HT-29 (cell line): ENCODE measurements at places on chromosomes 6 and 20. TPM values are rescaled to one million over a fixed set of nuclear protein-coding genes. Genes with fewer than 3 reads are reported as not detected.

The BAG2 gene
- total RNA-seq = 6.5 and 8.5 TPM in 2 replicates

The SAMD5 gene
- total RNA-seq = 0.97 and 1.1 TPM in 2 replicates

The PLEKHG1 gene
- 4.4 and 7.2 TPM in 2 replicates for total RNA-seq

The HLA-DQA2 gene
- not detected in 2 replicates for total RNA-seq

The MUC21 gene
- total RNA-seq = not detected in 2 replicates

The TMEM217 gene
- total RNA-seq = 1.4 and 1.8 TPM in 2 replicates

The OPRL1 gene
- 1.2 and 1.5 TPM in 2 replicates for total RNA-seq

The BPIFB4 gene
- total RNA-seq = not detected in 2 replicates

The RIPOR2 gene
- total RNA-seq = 0.20 and 0.29 TPM in 2 replicates

The E2F1 gene
- total RNA-seq = 86.2 and 98.9 TPM in 2 replicates

The DEFB116 gene
- total RNA-seq = not detected in 2 replicates

The PHACTR1 gene
- total RNA-seq = not detected in 2 replicates

The NKAPL gene
- total RNA-seq = not detected in 2 replicates

The OCSTAMP gene
- not detected in 2 replicates for total RNA-seq

The CCM2L gene
- 0.13 TPM in 1 of 2 replicates, not detected in the other for total RNA-seq

The RAB32 gene
- total RNA-seq = 5.7 and 5.8 TPM in 2 replicates

The CCHCR1 gene
- 30.8 and 38.0 TPM in 2 replicates for total RNA-seq

The MSH5 gene
- 19.6 and 20.9 TPM in 2 replicates for total RNA-seq

The MAFB gene
- 0.53 and 0.76 TPM in 2 replicates for total RNA-seq

The OSTM1 gene
- 18.2 and 21.2 TPM in 2 replicates for total RNA-seq

The ABHD16B gene
- total RNA-seq = not detected in 2 replicates

The TBXT gene
- not detected in 2 replicates for total RNA-seq

The TAF11 gene
- 17.6 and 22.2 TPM in 2 replicates for total RNA-seq

The MATN4 gene
- total RNA-seq = 0.13 and 0.46 TPM in 2 replicates

The TRIM40 gene
- not detected in 2 replicates for total RNA-seq

The TP53TG5 gene
- total RNA-seq = 0.23 and 1.6 TPM in 2 replicates

The BPIFA1 gene
- not detected in 2 replicates for total RNA-seq

The HFE gene
- 7.3 and 8.7 TPM in 2 replicates for total RNA-seq

The COL11A2 gene
- total RNA-seq = 0.31 and 0.47 TPM in 2 replicates

The PRSS16 gene
- 3.9 and 6.0 TPM in 2 replicates for total RNA-seq

The AIF1 gene
- not detected in 2 replicates for total RNA-seq

The RGS17 gene
- 1.3 and 2.0 TPM in 2 replicates for total RNA-seq

The PSORS1C1 gene
- total RNA-seq = 1.1 and 1.2 TPM in 2 replicates

The STX11 gene
- not detected in 2 replicates for total RNA-seq

The ABRACL gene
- 25.0 and 25.4 TPM in 2 replicates for total RNA-seq

The HLA-DMB gene
- total RNA-seq = 2.1 and 3.3 TPM in 2 replicates

The GSTA1 gene
- total RNA-seq = not detected in 2 replicates

The LAMA4 gene
- not detected in 2 replicates for total RNA-seq

The HCRTR2 gene
- not detected in 2 replicates for total RNA-seq

The ALDH5A1 gene
- 2.3 and 3.8 TPM in 2 replicates for total RNA-seq

The ANKRD6 gene
- total RNA-seq = not detected in 2 replicates

The KCNQ5 gene
- not detected in 2 replicates for total RNA-seq

The SEMG1 gene
- total RNA-seq = not detected in 2 replicates

The GPR6 gene
- total RNA-seq = not detected in 2 replicates

The BMP7 gene
- not detected in 2 replicates for total RNA-seq

The LPA gene
- total RNA-seq = not detected in 2 replicates

The FOXO3 gene
- total RNA-seq = 22.1 and 22.3 TPM in 2 replicates

The FOXS1 gene
- not detected in 2 replicates for total RNA-seq

The MOXD1 gene
- total RNA-seq = not detected in 2 replicates

The SAMD10 gene
- total RNA-seq = 47.2 and 51.9 TPM in 2 replicates

The SAPCD1 gene
- total RNA-seq = 6.3 and 11.6 TPM in 2 replicates

The FRMD1 gene
- total RNA-seq = not detected in 2 replicates

The OR12D3 gene
- total RNA-seq = not detected in 2 replicates

The LY6G6C gene
- not detected in 2 replicates for total RNA-seq

The CST1 gene
- 0.39 and 2.3 TPM in 2 replicates for total RNA-seq
